Activated CD4-positive, alpha-beta T cell treated with anti-CD3 and anti-CD28 coated beads for 4 hours (primary cell): ENCODE measurements at places on chromosomes 4 and X.

GRCh38 chr4:70303090-70303489 is 31.7 kb upstream of the CABS1 start:
- no peak for DNase-seq

- no peak for DNase-seq
Observed at GRCh38 chr4:109290918-109291317, 11.5 kb downstream of the COL25A1 start.

- no peak for DNase-seq
Observed at GRCh38 chr4:83917572-83917971, 381.7 kb downstream of the GPAT3 start.

DNA sequence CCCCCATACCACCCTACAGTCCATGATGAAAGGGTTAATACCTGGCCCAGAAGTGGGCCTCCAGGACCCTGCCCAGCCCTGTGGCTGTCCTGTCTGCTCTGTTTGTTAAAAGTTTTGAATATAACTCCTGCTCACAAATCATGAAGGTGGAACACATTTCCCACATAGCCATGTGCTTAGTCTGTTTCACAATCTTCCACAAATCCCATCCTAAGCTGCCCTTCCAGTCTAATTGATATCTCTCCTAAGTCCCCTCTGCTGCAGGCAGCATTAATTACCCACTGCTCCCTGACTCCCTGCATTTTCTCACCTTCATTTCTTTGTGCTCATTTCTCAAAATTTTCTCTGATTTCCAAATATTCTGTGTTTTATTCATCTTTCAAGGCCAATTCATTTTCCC is 142.6 kb downstream of the AASDH start:
- DNase-seq: no peak

DNA sequence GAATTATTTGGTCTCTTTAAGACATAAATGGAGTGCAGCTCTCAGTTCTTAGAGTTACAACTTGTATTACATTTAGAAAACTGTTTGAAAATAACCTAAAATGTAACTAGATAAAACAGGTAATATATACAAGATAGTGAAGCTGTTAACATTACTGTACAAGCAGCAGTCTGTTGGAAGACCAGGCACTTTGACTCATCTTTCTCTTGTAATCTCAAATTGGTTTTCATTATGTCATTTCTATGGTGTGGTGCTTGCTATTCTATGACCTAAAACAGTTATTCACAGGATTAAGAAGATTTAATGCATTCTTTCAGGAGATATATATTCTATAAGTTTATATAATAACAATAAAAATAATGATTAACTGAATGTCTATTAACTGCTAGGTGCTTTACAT is 282.5 kb upstream of the PITX2 start:
- no peak for DNase-seq
